Activated T-helper 1 cell treated with anti-CD3 and anti-CD28 coated beads, Interleukin-2, amount 50 U/mL, for 16 hours (primary cell): ENCODE measurements at places on chromosomes 7 and 10.

DNA sequence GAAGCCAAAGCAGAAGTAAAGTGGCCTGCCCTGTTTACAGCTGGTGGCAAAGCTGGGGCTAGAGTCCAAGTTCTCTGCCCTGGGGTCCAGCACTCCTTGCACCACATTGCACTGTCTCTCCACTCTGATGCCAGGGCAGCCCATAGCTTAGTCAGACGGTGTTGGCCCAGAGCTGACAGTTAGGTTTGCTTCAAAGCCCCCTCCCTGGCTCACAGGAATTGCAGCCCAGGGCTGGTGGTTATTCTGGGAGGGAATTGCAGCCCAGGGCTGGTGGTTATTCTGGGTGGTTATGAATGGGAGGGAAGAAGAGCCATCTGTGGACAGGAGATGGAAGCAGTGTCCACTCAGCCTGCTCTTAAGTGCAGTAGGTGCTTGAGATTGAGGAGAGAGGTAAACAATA is 88.9 kb downstream of the SCRN1 start:
- no peak for DNase-seq

- no peak for DNase-seq
These were observed 165.7 kb downstream of the SEMA3D start for GRCh38 chr7:85021101-85021704.

GRCh38 chr7:111242141-111242755 is 151.3 kb downstream of the LRRN3 start:
- DNase-seq = no peak

DNA sequence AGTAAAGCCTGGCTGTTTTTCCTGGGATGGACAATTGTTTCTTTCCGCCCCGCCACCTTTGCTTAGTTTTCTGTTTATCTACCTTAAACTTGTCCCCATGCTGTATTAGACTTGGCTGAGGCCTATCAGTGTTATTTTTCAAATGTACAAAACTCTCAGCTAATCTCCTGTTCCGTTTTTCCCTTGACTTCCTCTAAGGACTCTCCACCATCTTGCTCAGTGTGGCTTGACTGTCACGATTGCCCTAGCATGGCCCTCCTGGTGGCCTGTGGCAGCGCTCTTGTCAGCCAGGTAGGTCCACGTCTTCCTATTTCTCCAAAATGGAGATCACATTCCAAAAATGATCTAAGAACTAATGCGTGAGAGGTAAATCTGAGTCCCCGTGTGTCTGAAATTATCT is 36.7 kb downstream of the BAIAP2L1 start:
- no peak for DNase-seq

- DNase-seq = no peak
These were observed 5.9 kb downstream of the LRRC4 start for GRCh38 chr7:128025380-128025779.

- DNase-seq = no peak
These were observed 369 bp upstream of the SCIN start for GRCh38 chr7:12570168-12570533.

DNA sequence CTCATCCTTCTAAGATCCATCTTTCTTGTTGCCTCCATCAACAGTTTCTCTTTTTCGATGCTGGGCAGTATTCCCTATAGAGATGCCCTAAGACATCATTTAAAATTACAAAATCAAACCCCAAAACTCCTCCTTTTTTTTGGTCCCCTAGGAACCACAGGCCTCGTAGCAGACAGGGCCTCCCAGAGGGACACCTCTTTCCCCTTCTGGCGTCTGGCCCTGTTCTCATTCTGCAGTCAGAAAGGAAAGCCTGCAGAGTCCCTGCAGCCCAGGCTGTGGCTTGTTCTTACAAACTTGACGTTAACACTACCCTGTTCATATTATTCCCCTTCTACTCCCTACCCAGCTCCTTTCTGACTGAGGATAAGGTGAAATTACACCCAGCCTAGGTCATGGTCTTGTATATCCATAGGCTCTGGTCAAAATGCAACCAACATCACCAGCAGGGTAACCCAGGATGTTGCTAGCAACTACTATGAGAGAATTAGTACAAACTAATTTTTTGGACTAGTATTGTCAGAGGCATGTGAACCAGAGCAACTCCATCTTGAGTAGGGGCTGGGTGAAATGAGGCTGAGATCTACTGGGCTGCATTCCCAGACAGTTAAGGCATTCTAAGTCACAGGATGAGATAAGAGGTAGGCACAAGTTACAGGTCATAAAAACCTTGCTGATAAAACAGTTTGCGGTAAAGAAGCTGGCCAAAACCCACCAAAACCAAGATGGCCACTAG is 3.5 kb upstream of the EPHA1 start:
- DNase-seq = no peak

DNA sequence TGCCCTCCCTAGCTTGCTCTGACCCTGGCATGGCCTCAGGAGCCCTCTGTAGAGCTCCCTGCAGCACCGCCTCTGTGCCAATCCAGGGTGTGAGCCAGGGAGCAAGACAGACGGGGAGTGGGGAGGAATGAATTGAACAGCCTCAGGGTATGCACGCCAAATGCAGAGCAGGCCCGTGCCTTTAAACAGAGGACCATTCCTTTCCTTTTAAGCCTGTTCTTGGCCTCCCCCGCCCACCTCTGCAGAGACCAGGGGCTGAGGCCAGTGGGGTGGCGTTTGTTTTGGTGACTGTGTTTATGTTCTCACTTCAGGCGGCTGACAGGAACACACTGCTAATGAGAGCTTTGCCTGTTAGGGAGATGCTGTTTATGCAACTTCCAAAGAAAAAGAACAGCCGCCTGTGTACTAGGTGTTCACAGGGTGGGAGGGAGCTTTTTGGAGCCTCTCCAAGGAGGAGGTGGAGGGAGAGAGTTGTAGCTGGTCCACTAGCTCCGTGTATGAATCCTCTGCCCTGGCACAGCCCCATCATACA is 528.1 kb upstream of the DPP6 start:
- DNase-seq = no peak
